ENCODE measurements at places on chromosomes 2 and 18. TPM values are rescaled to one million over a fixed set of nuclear protein-coding genes. Genes with fewer than 3 reads are reported as not detected.

DNA sequence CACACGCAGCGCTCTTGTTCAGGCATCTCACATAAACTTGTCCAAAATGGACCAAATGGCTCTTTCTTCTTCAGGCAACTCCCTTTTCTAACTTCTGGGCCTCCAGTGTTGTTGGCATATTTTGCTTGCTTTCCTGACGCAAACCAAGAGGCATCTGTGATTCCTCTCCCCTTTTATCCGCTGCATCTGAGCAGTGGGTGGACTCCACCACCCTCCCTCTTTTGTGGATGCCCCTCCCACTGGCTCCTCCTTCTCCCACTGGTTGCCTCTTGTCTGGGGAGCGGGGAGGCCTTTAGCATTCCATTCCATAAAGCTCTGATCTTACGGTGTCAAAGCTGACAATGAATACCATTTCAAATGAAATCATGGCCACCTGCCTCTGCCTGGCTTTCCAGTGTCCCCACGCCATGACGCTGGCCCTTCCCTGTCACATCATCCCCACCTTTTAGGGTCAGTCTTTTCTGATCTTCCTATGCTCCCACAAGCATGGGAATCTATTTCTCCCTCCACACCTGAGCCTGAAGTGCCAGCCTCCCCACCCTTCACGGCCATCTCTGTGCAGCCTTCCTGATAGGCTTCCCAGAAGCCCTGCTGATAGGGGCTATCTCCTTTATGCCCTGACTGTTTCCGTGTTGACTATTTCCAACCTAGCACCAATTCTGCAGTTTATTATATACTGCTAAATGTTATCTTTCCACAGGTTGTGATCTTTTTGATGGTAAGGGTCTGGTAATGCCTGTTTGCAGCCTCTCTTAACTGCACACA lies 51.5 kb downstream of the RPL37A start:
- no peak for DNase-seq

DNA sequence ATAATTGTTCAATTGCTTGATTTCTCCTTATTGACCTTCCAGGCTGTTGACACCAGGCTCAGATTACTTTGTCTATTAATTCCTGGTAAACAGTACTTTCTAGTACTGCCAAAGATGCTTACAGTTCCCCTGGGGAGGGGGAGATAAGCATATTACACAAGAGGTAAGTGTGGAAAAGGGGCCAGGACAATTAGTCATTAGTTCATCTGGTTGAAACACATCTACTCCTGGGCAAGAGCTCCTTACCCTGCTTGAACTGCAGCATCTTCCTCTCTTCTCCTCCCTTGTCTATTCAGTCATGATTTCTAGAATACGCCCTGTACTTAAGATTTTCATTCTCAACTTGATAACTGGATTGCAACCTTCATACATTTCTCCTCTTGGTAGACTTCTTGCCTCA lies 10.4 kb upstream of the SPATS2L start:
- DNase-seq: no peak

GRCh38 chr18:37383036-37383785 lies 182.4 kb downstream of the CELF4 start:
- DNase-seq: no peak

DNA sequence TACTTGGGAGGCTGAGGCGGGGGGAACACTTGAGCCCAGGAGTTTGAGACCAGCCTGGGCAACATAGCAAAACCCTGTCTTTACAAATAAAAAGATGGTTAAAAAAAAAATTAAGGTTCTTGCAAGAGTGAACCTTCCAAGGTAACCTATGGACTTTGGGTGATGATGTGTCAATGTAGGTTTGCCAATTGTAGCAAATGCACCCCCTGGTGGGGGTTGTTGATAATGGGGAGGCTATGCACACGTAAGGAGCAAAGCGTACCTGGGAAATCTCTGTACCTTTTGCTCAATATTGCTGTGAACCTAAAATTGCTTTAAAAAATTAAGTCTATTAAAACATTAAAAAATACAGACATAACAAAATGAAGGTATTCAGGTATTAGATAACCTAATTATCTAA lies 70.4 kb downstream of the CWC22 start:
- DNase-seq: no peak

Gene MC5R
- 3.4 TPM for total RNA-seq

Gene SLC9A2
- 0.36 TPM for total RNA-seq

DNA sequence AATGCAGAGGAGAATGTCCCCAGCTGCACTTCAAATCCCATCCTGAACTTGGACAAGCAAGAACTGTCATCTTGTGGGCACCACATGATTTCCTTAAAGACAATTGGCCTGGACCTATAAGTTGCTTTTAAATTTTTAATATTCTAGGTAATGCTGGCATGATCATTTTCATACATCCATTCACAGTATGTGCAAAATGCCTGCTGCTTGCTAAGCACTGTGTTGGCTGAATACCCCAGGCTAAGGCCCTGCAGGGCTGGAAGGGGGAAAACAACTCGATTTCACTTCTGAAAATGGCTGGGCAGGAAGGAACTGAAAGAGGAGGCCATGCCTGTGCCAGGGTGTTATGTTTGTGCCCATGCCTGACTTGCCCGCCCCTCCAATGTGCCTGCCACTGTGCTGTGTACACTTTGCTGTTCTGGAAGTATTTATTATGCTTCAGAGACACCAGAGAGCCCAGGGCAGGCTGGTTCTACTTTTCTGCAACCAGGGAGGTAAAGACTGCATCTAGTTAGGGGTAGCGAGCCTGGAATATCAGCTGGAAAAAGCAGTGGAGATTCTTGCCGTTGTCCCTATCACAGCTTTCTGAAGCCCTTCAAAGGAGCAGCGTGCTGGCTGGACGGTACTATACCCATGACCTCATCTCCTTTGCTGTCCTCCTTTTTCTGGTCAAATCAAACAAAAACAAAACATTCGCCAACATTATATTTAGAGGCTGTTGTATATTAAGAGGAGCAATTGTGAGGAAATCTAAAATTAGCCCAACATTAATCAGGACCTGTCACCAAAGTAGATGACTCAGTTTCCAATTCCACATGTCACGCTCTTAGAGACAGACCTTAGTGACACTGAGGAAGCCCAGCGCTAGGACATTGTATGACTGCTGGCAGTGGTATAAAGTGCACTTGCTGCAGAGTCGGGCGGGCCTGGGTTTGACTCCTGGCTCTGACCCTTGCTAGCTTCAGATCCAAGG lies 158.1 kb downstream of the DDX1 start:
- DNase-seq: no peak

GRCh38 chr18:9952633-9953416 lies 39.0 kb downstream of the VAPA start:
- no peak for DNase-seq

Gene EML6
- total RNA-seq: 23.0 TPM

Gene NGEF
- 12.2 TPM for total RNA-seq

- no peak for DNase-seq
Observed at GRCh38 chr2:177242121-177242987, 22.2 kb downstream of the NFE2L2 start.

Gene ZBTB7C
- total RNA-seq: 3.9 TPM

DNA sequence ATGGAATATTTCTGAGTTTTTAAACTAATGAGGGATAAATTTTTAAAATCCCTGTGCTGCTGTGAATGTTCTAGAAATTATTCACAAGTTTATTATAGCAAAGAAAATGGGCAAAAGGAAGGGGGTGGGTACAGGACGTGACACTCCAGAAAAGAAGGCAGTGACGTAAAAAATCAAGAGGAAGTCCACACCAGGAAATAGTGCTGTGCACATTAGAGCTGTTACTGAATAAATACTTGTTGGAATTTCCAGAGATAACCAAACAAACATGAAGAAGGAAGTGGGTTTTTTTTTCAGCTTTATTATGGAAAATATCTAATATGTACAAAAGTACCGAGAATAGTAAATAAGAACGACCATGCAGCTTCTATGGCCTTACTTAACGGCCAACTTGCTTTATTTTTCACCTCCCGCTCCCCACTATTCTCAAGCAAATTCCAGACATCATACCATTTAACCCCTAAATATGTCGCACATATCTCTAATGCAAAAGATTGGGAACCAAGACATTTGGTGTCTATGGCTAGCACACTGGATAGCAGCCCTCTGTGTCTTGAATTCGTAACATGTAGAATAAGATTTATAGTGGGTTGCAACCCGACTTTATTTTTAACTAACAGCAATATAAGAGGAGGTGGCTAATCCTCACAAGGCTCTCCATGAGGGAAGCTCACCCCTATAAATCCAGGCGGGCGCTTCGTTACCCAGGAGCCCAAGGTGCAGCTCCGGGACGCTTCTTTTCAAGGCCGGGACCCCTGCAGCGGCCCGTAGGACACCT lies 580 bp upstream of the NDUFV2 start:
- peak; percentile 47 for DNase-seq

Gene PROM2
- total RNA-seq: 3.0 TPM

DNA sequence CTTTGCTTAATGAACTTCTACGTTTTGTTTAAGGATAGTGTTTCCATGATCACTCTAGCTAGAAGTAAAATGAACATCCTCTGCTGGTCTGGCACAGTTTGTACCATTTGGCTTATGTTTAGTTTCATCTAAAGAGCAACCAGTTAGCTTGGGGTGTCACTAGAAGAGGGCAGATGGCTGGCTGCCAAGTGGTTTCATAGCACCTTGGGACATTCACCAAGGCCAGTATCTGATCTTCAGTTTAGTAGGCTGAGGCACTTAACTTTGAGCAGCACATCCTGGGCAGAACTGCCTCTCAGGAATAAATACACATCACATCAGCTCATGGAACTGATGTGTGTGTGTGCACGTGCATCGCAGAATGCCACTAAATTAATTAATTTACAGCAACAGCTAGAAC lies 68.4 kb downstream of the NXPH2 start:
- no peak for DNase-seq

Gene DYNAP
- not detected for total RNA-seq

- DNase-seq: no peak
Observed at GRCh38 chr2:217275091-217275490, 415.2 kb upstream of the TNP1 start.

DNA sequence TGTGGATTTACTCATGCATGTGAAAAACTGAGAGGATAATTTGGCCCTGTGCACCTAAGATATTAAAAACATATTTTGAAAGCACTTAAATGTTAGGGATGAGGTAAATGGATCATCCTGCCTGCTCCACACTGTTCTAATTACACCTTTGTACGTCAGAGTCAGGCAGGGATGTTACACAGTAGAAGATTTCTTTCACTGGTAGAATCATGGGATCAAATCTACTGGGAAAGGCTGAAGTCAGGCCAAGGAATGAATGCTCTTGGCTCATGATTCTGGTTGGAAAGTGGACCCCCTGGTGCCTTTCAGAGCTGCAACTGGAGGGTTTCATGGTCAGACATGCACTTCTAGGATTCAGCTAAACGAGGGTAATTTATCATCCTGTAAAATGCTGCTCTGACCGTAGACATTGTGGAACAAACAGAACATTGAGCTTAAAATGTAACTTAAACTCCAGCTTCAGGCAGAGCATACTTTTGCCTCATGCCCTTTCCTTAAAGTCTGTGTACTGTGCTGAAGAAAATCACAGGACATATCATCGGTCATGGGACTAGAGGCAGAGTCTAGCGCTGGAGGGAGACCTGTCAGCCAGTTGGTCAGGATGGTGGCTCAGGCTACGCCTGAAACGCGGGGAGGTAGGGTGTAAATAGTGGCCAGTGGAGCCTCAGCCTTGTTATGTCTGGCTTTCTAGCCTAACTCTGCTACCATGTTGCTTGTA lies 4.9 kb downstream of the KCNE4 start:
- no peak for DNase-seq

GRCh38 chr2:27920148-27920885 lies 29.8 kb downstream of the BABAM2 start:
- no peak for DNase-seq

DNA sequence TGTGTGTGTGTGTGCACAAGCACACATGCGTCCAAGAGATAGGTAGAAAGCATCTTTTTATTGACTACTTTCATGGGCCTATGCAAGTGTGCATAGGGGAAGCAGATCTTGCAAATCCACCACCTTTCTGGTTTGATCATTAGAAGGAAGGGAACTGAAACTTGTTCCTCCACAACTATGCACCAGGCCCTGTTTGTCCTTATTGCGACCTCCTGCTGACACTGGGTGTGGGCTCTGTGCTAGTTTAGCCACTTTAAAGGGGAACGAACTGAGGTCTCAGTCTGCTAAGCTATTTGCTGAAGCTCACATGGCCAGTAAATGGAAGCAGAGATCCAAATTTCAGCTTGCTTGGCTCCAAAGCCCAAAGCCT lies 32.1 kb upstream of the INSIG2 start:
- no peak for DNase-seq

DNA sequence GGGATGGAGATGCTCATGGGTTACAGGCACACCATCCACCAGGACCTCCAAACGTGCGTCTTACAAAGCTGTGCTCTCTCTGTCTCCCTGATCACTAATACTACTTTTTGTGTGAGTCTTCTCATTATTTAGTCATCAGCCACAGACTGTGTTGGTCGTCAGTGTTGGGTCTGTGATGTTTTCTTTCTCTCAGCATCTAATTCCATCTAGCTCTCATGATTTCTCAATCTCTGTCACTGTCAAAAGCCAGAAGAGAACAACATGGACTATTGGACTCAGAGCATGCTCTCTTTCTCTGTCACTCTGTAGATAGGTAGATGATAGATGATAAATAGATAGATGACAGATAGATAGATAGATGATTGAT lies 6.0 kb upstream of the ARL4C start:
- no peak for DNase-seq
